Iris pigment epithelial cell (primary cell): ENCODE measurements at places on chromosomes 5 and 9.

DNA sequence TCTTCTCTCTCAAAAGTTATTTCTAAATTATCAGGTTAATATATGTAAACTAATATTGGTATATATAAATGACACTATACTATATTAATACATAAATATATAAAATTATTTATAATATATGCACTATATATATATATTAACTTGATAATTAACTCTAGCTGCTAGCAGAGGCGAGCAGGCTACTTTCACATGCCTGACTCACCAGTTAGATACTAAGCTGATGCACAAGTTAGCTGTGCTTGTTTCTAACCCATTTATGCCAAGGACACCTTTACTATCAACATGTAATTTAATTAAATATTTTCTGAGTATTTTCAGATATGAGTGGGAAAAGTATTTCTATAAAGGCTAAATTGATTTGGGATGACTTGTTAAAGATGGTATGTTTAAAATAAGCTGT is 70.1 kb downstream of the TRIO start:
- peak; percentile 45 for DNase-seq

DNA sequence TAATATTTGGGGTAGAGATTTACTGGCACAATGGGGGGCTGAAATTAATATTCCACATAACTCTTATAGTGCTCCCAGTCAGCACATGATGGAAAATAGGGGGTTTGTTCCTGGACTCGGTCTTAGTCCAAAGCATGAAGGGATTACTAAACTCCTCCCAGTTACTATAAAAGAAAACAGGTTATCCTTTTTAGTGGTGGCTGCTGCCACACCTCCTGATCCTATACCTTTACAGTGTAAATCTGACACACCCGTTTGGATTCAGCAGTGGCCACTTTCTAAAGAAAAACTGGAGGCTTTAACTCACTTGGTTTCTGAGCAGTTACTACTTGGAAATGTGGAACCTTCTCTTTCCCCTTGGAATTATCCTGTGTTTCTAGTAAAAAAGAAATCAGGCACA is 572.9 kb upstream of the PTGER4 start:
- DNase-seq = no peak

GRCh38 chr5:154164249-154164581 is 26.3 kb upstream of the GALNT10 start:
- no peak for DNase-seq

DNA sequence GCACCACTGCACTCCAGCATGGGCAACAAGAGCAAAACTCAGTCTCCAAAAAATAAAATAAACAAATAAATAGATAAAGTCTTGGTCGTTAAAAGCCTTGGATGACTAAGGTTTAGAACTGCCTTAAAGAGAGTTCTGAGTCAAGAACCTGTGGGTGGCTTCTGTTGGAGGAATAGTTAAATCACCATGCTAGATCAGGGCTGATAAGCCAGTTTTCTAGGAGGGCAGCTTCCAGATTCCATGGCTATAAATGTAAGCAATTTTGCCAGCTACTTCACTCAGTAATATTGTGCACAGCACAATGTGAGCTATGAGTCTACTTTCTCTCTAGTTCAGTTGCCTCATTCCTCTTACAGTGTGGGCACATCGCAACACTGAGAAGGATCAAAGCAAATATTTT is 242.1 kb upstream of the NUDT12 start:
- peak; percentile 28 for DNase-seq

DNA sequence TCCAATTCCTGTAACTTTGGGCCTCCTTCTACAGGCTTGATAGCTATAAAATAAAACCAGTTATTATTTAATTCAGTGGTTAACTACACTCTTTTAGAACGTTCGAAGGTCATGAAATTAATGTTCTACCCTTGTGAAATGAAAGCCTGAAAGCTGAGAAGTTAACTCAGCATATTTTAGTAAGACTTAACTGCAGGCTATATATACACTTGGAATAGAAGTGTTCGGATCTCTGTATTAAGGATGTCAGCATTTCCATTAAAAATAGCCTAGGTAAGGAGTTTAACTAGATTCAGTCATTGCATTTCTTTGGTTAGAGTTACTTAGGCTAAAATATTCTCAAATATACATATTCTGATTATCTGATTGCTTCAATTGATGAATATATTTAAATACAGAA is 229.2 kb downstream of the MRPS30 start:
- no peak for DNase-seq

DNA sequence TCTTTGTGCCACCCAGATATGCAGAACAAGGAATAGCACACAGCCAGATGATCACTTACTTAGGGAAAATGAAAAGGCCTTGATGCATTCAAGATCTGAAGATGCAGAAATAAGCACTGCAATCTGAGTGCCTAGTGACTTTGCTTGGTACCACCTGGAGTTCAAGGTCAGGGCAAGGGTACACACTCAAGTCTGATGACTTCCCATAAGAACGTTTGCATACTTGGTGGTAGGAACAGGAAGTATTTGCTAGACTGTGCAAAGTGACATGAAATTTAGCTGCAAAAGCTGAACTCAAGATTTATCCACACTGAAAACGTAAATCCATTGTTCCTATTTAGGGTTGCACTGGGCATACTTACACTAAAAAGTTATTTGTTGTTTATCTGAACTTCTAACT is 177.1 kb downstream of the PIK3R1 start:
- DNase-seq = no peak

DNA sequence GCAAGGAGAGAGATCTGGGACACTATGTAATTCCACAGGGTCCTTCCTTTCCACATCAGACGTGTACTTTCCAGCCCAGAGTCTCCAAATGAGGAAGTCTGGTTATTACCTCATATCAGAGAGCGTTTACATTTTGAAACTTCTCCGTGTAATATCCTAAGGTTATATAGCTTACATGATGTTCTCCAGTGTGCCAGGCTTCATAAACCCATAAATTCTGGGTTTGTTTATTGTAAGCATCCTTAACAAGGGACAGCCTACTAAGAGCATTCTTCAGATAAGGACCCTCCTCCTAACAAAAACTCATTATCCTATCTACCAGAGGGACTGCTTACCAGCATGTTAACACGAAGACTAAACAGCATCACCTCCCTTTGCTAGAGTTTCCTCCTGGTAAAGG is 17.9 kb downstream of the SRFBP1 start:
- DNase-seq = peak; percentile 27

GRCh38 chr5:95727764-95728191 is 3.4 kb upstream of the RHOBTB3 start:
- DNase-seq = peak; percentile 50

DNA sequence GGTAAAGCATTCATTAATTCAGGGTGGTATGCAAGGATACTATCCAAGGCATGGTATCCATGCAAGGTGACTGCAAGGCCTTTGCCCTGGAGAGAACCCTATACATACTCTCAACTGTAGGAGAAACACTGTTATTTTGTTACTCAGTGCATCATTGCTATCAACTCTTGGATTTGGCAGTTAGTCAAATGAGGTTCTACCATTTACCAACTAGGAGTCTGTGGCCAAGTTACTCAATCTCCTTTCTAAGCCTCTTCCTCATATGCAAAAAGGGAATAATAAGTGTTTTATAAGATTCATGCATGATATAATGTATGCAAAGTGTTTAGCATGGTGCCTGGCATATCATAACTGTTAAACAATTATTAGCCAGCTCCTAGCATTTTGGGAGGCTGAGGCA is 4.0 kb downstream of the PCDHGC3 start:
- no peak for DNase-seq

DNA sequence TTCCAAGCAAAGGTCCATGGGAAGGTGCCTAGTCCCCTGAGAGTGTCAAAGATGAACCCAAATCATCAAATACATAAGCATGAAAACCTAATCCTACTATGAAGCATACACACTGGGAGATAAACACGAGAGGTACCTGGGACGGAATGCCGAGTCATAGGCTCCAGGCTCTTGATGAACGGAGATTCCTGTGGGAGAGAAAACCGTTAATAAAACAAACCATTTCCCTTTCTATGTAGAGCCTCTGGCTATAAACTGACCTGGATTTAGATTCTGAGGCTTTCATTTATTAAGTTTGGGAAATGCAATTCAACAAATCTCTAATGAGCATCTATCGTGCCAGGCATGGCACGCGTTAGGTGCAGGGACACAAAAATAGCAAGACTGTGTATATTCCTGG is 206.4 kb upstream of the IL12B start:
- DNase-seq = no peak

GRCh38 chr9:104788251-104788650 is 24.3 kb downstream of the NIPSNAP3B start:
- DNase-seq = no peak

- no peak for DNase-seq
These were observed 247.9 kb downstream of the DOCK8 start for GRCh38 chr9:462606-463005.

DNA sequence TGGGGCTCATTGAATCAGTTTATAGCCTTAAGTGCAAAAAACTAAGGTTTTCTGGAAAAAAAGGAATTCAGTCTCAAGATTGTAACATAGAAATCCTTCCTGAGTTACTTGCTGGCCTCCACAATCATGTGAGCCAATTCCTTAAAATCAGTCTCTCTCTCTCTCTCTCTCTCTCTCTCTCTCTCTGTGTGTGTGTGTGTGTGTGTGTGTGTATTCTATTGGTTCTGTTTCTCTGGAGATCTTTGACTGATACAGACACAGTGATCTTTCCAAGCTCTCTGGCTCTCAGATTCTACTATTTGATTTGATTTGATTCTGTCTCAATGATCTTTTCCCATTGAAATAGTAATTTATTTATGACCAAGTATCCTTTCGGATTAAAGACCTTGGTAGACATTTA is 74.6 kb downstream of the CFAP95 start:
- DNase-seq = peak; percentile 26

GRCh38 chr5:106658150-106658549 is 1012.6 kb downstream of the EFNA5 start:
- DNase-seq = no peak

- DNase-seq = no peak
These were observed 26.5 kb upstream of the LIFR start for GRCh38 chr5:38582975-38583319.

GRCh38 chr9:16825331-16825725 is 45.1 kb downstream of the BNC2 start:
- peak; percentile 68 for DNase-seq

DNA sequence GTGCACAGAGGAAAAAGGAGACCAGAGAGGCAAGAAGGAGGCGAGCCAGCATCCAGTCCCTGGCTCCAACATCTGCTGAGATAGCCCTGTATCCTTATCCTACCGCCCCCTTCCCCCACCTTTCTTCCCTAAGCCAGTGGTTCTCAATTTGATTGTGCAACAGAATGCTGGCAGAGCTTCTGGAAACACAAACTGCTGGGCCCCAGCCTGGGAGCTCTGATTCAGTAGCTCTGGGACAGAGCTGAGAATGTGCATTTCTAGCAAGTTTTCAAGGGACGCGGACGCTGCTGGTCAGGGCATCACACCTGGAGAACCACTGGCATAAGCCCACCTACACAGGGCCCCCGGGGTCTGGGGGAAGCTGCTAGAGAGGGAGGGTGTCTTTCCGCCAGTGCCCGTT is 21.1 kb downstream of the AK8 start:
- DNase-seq = peak; percentile 75

DNA sequence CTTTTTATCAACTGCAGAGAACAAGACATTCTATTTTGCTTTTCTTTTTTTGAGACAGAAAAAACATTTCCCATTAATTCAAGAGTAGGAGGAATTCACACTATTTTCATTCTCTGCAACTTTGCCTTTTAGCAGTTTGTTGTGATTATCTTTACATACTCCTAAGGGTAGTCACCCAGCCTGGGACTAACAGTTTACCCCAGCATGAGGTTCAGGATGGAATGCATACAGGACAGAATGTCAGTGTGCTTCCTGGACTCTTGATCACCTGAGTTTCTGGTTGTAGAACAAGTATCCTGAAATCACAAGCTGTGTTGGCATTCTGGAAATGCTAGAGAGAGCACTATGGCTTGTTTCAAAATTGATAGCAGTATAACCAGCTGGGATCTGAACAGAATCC is 368.1 kb downstream of the KIF4B start:
- no peak for DNase-seq

DNA sequence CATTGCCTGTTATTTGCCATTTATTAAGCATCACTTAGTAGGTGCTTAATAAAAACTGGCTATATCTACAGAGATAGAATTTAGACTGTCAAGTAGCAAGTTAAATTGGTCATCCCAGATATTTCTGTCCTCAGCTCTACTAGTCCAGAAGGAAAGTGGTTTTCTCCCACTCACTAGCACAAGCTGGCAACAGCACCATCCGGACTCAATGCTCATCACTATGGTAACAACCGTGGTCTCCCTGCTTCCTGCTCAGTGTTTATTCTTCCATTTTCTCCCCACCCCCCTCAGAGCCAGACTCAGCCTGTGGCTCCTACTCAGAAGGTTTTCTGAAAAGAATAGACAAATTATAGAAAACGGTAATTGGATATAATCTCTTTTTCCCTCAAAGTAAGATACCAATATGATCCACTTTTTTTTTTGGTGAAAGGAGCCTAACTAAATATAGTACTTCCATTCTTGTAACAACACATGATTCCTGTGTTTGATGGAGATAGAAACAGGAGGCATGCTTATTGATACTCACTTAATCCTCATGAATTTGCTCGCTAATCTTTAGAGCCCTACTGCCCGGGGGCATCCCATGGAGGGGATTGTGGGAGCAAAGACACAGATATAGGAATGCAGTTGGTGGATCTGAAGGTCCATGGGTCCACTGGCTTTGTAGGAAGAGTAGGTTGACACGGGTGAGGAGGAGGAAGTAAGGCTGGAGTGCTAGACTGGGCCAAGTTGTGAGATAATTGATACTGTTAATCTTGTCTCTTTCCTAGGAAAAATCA is 191.4 kb downstream of the MAN2A1 start:
- peak; percentile 33 for DNase-seq

DNA sequence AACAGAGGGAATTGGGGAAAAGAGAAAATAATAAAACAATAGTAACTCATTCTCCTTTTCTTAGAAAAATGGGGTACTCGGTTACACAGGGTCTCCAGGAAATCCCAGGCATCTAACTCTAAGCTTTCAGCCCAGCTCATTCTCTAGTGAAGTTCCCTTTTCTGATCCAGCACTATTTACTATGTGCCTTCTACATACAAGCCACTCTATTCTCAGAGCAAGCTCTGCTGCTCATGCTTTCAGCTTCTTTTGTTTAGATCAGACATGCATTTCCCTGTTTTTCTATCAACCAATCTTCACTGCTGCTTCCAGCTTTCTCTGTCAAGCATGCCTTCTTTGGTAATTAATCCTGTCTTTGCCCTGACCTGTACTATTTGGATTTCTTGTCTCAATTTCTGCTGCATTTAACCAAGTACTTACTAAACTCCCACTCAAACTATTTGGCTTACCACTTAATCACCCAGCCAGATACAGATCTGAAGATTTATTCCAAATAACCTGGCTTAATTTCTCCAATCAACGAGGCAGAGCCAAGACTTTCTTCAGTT is 25.3 kb downstream of the OSMR start:
- DNase-seq = no peak

DNA sequence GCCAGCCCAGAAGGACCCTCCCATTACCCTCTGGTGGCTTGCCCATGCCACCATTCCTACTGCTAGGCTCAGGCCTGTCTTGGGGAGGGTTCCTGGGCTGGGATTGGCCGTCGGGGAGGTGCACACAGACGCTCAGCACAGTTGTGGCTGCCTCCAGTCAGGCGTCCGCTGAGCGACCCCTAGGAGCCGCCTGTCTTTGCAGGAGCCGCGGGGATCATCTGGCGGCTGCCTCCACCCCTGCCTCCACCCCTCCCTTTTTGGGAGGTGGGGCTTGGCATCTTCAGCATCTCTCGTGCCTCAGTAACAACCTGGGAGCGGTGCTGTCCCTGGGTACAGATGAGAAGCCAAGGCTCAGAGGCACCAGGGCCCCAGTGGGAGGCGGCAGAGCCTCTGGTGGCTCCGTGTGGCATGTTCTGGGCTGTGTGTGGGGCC is 39.6 kb downstream of the RXRA start:
- DNase-seq = no peak

- DNase-seq = no peak
These were observed 22.6 kb upstream of the CCDC112 start for GRCh38 chr5:115319007-115319406.
